ENCODE measurements at places on chromosomes 16 and 17.

DNA sequence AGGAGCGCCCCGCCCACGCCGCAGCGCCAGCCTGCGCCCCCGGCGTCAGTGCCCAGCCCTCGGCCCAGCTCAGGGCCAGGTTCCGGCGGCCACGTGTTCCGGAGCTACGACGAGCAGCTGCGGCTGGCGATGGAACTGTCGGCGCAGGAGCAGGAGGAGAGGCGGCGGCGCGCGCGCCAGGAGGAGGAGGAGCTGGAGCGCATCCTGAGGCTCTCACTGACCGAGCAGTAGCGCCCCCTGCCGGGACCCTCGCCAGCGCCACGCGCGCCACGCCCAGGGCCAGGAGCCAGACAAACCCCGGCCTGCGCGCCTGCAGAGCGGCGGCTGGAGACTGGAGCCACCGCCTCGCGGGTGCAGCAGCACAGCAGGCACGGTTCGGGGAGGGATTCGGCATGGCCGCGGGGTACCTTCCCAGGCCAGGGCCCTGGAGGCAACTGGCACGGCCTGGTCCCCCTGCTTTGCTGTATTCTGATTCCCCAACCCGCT, 9.3 kb downstream of the CORO6 start:
- peak; percentile 96 for DNase-seq

- DNase-seq = peak; percentile 70
Observed at GRCh38 chr16:82368041-82368440, 198.0 kb upstream of the MPHOSPH6 start.

- peak; percentile 16 for DNase-seq
Observed at GRCh38 chr17:77649717-77650211, 308.7 kb upstream of the TNRC6C start.

- no peak for DNase-seq
Observed at GRCh38 chr16:23950898-23951297, 115.1 kb downstream of the PRKCB start.
